ENCODE measurements at places on chromosomes 5 and 9. TPM values are rescaled to one million over a fixed set of nuclear protein-coding genes. Genes with fewer than 3 reads are reported as not detected.

QRFP gene
- total RNA-seq: not detected

ZNF474 gene
- 0.72 TPM for total RNA-seq

CMBL gene
- 9.0 TPM for total RNA-seq

IL13 gene
- total RNA-seq: not detected

SVEP1 gene
- 43.0 TPM for total RNA-seq

DNLZ gene
- total RNA-seq: 4.3 TPM

PCDHB7 gene
- 2.2 TPM for total RNA-seq

SH3TC2 gene
- total RNA-seq: 0.72 TPM

GNA14 gene
- total RNA-seq: 0.72 TPM

CRB2 gene
- not detected for total RNA-seq

CARD6 gene
- total RNA-seq: 19.5 TPM

PCDHGA5 gene
- total RNA-seq: 2.7 TPM

HMCN2 gene
- total RNA-seq: under 0.01 TPM

SHISAL2B gene
- not detected for total RNA-seq

C9 gene
- 0.36 TPM for total RNA-seq

CDH12 gene
- total RNA-seq: not detected
